ENCODE measurements at places on chromosomes 12 and 14. TPM values are rescaled to one million over a fixed set of nuclear protein-coding genes. Genes with fewer than 3 reads are reported as not detected.

FAM186B gene
- total RNA-seq, result not detected

LRRC23 gene
- total RNA-seq, result 13.0 TPM

ING4 gene
- total RNA-seq, result 28.8 TPM

RAD9B gene
- total RNA-seq, result not detected

FCF1 gene
- 21.0 TPM for total RNA-seq

CLEC1A gene
- total RNA-seq, result not detected

EIF2S3B gene
- 0.35 TPM for total RNA-seq

KRT82 gene
- total RNA-seq, result not detected

RPGRIP1 gene
- total RNA-seq, result not detected

RNASE2 gene
- total RNA-seq, result not detected

DIO3 gene
- not detected for total RNA-seq

FGFR1OP2 gene
- 18.7 TPM for total RNA-seq

TPPP2 gene
- total RNA-seq, result not detected

RPS6KL1 gene
- 1.1 TPM for total RNA-seq

CEP170B gene
- 21.4 TPM for total RNA-seq

C14orf93 gene
- 11.2 TPM for total RNA-seq

SLCO1B3 gene
- total RNA-seq, result not detected

BDKRB1 gene
- total RNA-seq, result 62.3 TPM

CS gene
- total RNA-seq, result 149 TPM

SOX5 gene
- total RNA-seq, result 6.2 TPM

KLHL42 gene
- total RNA-seq, result 13.8 TPM

NKX2-1 gene
- not detected for total RNA-seq

KRT6C gene
- not detected for total RNA-seq

KLRD1 gene
- under 0.01 TPM for total RNA-seq

CHURC1 gene
- 38.1 TPM for total RNA-seq

TCL1B gene
- not detected for total RNA-seq

HRK gene
- not detected for total RNA-seq

PSEN1 gene
- total RNA-seq, result 51.9 TPM

FBRSL1 gene
- 5.1 TPM for total RNA-seq

MANSC4 gene
- not detected for total RNA-seq

DEGS2 gene
- total RNA-seq, result not detected

HHIPL1 gene
- 4.0 TPM for total RNA-seq

SMOC1 gene
- total RNA-seq, result 0.89 TPM

HOXC6 gene
- total RNA-seq, result 2.5 TPM

OAS3 gene
- 20.2 TPM for total RNA-seq

ASCL1 gene
- total RNA-seq, result not detected

TBX5 gene
- not detected for total RNA-seq

TMEM179 gene
- total RNA-seq, result not detected

CBLN3 gene
- 2.8 TPM for total RNA-seq

TMEM119 gene
- 7.2 TPM for total RNA-seq

BCAT1 gene
- total RNA-seq, result 87.1 TPM

TC2N gene
- 0.53 TPM for total RNA-seq

POLE gene
- 15.9 TPM for total RNA-seq

ACOT4 gene
- 1.2 TPM for total RNA-seq

TTC6 gene
- total RNA-seq, result not detected

CDCA3 gene
- 36.3 TPM for total RNA-seq

PGF gene
- 1.6 TPM for total RNA-seq

SLC25A21 gene
- total RNA-seq, result 1.2 TPM

SMCO2 gene
- not detected for total RNA-seq

PKP2 gene
- 6.9 TPM for total RNA-seq

FOXG1 gene
- not detected for total RNA-seq

PLXNC1 gene
- 1.8 TPM for total RNA-seq
